Right cardiac atrium (tissue), 5 donors: ENCODE measurements at places on chromosomes 4 and X.

- DNase-seq = no peak
Observed at GRCh38 chrX:135463937-135464336, 42.2 kb downstream of the SMIM10L2A start.

DNA sequence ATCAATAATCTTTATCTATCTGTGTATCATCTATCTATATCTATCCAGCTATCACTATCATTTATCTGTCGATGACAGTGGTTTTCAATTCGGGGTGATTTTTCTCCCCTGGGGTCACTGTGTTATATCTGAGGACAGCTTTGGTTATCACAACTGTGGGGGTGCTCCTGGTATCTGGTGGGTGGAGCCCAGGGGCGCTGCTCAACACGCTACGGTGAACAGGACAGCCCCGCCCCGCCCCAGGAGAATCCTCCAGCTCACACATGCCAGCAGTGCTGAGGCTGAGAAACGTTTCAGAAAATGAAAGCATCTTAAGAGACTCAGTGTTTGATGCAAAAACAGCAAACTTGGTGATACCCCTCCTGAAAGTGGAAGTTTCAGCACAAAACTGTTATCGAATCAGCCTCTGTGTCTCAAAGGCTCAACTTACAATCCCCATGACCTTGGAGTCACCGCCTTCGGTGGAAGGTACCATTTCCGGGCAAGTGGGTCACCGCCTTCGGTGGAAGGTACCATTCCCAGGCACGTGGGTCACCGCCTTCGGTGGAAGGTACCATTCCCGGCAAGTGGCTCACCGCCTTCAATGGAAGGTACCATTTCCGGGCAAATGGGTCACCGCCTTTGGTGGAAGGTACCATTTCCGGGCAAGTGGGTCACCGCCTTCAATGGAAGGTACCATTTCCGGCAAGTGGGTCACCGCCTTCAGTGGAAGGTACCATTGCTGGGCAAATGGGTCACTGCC lies 315.3 kb downstream of the DHRSX start:
- DNase-seq = no peak

DNA sequence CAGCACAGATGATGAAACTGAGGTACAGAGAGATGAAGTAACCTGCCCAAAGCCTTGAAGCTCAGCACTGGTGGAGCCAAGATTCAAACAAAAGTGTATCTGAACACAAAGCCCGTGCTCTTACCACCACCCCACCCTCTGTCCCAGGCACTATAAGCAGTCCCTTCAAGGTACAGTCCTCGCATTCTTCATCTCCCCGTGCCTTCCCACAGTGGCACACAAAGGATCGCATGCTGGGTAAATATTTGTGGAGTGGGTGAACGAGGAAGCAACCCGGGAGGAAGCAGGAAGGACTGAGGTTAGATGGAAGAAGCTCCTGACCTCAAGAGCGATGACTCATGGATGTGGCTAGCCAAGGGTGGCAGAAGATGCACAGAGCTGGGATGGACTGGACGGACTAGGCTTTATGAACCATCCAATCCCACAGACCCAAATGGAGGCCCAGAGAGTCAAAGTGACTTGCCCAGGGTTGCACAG lies 18.4 kb downstream of the IQSEC2 start:
- DNase-seq = no peak

GRCh38 chr4:52071791-52072546 lies 20.9 kb downstream of the SPATA18 start:
- no peak for DNase-seq

DNA sequence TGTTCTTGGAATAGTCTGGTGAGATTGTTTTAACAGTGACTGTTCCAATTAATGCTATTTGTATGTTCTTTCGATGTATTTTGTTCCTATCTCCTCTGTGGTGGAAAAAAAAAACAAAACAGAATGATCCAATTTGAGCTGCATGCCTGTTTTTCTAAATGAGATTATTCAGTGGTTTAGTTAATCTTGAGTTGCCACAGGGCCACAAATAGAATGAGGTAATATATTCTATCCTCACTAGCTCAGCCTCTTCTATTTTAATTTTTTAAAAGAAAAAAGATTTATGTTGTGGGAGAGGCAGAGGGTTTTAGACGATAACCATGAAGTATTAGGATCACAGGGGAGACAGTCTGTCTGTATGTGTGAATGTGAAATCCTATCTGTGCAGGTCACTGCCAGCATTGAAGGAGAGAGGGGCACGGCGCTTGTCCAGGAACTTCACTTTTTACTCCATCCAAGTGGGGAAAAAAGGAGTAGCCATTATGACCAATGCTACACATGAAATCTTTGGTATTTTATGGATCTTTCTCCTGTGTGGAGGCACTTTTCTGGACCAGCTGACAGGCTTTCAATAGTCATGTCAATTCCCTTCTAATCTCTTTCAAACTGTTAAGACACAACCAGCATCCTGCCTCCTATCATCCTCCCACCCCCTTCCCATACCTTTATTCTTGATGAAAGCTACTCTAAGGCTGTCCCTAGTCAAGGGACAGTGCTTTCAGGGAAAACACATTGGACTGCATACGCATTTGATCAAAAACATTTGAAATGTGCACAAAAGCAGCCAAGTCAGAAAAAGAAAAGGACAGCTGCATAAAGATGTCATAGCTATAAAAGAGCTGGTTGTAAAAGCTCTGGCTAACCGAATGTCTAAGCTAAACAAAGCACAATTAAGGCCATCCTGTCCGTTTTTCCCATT lies 1063.8 kb upstream of the INTU start:
- DNase-seq = no peak

GRCh38 chr4:80336582-80336981 lies 1.1 kb downstream of the CFAP299 start:
- peak; percentile 37 for DNase-seq
